Activated T-helper 1 cell treated with Interleukin-2 at 50 U/mL for 16 hours (primary cell): ENCODE measurements at places on chromosomes 5 and 9.

GRCh38 chr5:1538276-1538675 lies 14.5 kb upstream of the LPCAT1 start:
- DNase-seq: no peak

- no peak for DNase-seq
Measured at GRCh38 chr9:137167277-137167746, 2.5 kb downstream of the LRRC26 start.

GRCh38 chr5:72166070-72166979 lies 59.0 kb downstream of the MAP1B start:
- no peak for DNase-seq

DNA sequence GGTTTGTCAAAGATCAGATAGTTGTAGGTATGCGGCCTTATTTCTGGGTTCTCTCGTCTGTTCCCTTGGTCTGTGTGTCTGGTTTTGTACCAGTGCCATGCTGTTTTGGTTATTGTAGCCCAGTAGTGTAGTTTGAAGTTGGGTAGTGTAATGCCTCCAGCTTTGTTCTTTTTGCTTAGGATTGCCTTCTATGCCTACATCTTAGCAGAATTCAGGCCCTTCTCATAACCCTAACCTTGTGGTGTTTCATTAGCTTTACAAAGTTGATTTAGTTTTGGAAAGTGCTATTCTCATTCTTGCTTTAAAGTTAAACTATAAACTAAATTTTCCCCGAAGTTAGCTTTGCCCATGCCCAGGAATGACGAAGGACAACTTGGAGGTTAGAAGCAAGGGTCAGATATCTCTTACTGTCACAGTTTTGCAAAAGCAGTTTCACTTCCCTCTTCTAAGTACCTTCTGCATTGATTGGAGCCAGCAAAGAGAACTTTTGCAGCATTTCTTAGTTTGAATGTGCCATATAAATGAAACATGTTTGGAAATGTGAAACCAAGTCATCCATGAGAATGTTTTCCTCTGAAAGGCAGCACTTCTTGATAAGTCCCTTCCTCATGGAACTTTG lies 274.3 kb upstream of the DMRT1 start:
- DNase-seq: no peak

- DNase-seq: no peak
Measured at GRCh38 chr9:68552700-68553476, 12.2 kb upstream of the TMEM252 start.

- no peak for DNase-seq
Measured at GRCh38 chr9:93875330-93875729, 79.8 kb downstream of the BARX1 start.

DNA sequence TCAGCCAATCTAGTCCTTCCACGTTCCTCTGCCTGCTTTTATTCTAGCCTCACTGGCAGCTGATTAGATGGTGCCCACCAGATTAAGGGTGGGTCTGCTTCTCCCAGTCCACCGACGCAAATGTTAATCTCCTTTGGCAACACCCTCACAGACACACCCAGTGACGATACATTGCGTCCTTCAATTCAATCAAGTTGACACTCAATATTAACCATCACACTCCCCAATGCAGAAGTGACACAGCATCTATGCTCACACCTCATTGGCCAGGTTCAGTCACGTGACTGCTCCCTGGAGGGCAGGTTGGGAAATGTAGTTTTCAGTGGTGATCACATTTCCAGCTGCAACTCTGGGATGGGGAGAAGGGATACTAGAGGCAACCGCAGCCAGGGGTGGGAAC lies 13.0 kb downstream of the SUSD3 start:
- no peak for DNase-seq

DNA sequence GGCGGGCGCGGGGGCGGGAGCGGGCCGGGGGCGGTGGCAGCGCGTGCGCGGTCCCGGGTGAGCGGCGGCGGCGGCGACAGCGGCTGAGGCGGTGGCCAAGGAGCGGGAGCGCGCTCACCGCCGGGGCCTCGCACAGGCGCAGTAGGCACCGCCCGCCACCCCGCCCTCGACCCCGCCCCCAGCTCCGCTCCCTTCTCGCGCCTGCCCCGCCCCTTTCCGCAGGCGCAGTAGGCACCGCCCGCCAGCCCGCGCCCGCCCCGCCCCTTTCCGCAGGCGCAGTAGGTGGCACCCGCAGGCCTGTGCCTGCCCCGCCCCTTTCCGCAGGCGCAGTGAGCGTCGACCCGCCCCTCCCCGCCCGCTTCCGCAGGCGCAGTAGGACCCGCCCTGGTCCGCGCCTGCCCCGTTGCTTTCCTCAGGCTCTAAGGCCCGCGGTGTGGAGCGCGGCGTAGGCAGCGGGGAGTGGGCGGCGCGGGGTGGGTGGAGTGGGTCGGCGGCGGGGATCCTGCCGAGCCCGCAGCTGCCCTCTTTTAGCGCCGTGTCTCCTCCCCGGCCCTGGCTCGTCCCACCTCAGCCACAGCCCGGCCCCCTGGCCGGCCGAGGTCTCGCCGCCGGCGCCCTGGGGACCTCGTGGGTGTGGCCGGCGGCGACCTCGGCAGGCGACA lies at the start of gene CAMSAP1:
CAMSAP1 (minus strand) TSS at position 116 of the 662 bp plus-strand sequence. CDS start 387 bp downstream, outside the sequence.
- DNase-seq: peak; percentile 94

DNA sequence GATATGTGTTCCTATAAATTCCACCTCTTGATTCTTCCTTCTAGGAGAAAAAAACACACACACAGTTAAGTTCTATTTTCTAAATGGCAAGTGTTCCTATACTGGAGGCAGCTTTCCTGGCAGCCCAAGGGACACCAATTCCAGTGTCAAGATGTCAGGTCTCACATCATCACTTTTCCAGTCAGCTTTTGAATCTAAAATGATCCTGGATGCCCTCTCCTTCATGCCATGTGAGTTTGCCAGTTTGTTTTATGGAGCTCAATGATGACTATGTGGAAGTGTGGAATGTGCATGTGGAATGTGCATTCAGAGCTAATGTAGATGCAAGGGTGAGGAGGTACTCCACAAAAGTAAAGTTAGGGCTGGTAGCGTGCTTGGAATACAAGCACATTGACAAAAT lies 269.3 kb upstream of the NMUR2 start:
- DNase-seq: no peak

DNA sequence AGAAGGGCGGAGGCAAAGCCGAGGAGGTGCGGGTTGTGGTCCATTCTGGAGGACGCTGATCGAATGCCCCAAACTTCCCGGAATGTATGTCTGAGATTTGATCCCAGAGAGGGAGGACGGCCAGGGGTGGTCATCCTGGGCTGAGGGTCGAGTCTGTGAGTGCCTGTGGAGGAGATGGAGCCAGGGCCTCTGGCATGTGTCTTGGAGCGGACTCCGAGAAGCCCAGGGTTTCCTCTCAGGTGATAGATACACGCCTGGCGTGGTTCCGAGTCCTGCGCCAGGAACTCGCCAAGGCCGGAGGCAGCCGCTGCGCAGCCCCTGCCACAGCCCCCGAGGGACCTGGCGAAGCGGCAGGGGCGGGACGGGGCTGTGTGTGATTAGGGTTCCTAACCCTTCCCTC lies 363 bp downstream of the ZNF454 start:
- no peak for DNase-seq

- no peak for DNase-seq
Measured at GRCh38 chr5:145856285-145856818, 16.5 kb downstream of the GRXCR2 start.

- DNase-seq: no peak
Measured at GRCh38 chr9:111752455-111752854, 42.3 kb downstream of the SHOC1 start.

DNA sequence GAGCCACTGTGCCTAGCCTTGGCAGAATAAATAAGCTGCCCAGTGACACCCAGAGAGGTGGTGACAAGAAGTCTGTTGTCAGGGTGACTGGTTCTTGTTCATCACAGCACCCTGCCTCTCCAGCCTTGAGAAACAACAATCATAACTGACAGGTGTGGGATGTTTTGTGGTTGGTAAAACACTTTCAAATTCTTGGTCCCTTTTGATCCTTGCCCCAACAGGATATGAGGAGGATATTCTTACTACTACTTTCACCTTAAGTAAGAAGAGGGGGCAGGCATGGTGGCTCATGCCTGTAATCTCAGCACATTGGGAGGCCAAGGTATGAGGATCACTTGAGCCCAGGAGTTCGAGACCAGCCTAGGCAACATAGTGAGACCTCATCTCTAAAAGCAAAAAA lies 14.2 kb upstream of the FRRS1L start:
- DNase-seq: no peak

DNA sequence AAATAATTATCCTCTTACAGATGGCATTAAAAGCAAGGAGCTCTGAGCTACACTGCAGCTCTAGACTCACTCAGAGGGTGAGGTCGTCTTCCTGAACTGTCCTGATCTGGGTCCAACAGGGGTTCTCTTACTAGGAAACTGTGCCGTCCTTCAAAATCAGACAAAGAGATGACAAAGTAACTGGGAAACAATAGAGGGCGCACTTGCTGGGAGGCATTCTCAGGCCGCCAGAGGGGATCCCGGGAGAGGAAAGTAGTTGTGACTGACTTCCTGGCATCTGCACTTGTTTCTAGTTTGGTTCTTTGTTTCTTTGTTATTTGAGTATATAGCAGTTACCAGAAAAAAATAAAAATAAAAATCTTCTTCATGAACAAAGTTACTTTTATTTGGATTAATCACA lies 142.9 kb upstream of the MSX2 start:
- no peak for DNase-seq

DNA sequence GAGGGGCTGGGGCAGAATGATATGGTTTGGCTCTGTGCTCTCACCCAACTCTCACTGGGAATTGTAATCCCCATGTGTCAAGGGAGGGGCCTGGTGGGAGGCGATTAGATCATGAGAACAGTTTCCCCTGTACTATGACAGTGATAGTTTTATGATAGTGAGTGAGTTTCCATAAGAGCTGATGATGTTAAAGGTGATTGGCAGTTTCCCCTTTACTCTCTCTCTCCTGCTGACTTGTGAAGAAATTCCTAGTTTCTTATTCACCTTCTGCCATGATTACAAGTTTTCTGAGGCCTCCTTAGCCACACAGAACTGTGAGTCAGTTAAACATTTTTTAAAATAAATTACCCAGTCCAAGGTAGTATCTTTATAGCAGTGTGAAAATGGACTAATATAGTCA lies 120.4 kb upstream of the CDH9 start:
- DNase-seq: no peak

DNA sequence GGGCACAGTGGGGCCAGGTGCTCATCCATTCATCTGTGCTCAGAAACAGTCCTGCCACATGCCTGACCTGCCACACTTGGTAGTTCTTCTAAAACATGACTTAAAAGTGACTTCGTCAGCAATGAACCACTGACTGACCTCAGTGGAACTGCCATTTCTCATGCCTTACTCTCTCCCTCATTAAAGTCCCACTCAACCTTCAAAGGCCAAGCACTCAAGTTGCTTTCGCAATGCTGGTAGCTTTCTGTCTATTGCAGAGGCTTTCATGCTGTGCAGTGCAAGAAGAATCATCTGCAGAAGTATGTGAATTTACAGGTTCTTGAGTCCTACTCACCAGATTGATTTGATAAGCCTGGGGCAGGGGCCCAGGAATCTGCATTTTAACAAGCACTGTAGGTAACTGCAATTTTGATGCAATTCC lies 23.9 kb downstream of the B4GALT1 start:
- no peak for DNase-seq

DNA sequence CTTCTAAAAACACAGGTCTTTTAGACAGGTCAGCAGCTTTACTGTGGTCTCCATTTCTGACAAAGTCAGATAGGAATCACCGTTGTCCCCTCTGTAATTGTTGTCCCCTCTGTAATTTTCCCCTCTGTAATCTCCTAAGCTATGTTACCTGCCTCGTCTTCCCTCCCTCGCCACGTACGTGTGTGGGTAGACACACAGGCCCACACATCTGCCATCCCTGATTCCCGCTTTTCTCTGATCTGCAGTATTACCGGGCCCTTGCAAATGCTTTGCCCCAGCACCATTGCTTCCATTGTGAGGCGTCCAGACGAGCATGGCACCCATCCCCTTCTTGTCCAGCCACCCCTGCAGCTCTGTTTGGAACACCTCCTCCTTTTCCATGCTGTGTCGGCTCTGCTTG lies 45.0 kb upstream of the POMT1 start:
- no peak for DNase-seq

DNA sequence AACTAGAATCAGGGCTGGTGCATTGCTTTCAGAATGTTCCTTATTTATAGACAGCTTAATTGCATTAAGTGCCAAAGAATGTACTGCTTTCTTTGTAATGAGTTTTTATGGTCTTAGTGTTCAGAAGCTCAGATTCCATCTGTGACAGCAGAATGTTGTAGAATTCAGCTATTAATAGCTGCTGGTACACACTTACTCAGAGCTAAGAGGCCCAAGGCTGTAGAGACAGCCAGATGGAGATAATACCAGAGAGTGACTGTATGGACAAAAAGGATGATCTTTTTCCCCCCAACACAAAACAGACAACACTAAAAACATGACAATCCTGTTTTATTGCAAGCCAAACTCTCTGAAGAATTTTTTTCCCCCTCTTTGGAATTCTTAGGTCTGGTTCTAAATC lies 50.2 kb downstream of the PPP2R2B start:
- DNase-seq: no peak

GRCh38 chr5:67957374-67957773 lies 258.2 kb upstream of the PIK3R1 start:
- no peak for DNase-seq

DNA sequence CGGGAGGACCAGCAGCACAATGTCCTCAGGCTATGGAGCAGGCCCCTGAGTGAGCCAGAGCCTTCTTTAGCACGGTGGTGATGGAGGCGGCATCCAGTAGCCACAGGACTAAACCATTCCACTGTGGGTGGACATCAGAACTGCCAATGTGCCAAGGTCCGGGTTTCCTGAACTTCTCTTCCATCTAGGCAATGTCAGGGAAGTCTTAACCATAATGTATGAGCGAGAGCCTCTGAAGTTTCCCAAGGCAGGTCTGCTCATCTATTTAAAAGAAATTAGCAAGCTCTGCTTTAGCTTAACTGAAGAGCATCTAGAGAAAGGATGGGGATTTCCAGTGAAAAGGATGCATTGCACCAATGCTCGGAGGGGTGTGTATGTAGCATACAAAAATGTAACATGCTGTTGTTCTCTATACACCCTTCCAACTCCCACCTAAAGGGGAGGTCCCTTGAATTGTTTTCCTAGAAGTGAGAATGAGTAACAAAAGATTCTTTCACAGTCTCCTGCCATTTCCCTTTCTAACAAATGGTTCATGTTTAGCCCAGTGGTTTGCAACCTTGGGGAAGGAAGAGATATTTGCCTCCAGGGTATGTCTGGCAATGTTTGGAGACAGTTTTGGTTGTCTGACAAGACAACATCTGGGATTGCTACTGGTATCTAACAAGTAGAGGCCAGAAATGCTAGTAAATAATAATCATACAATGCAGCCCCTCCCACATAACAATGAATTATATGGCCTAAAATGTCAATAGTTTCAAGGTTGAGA lies 6.1 kb upstream of the RXFP3 start:
- no peak for DNase-seq

GRCh38 chr5:74850789-74851425 lies 15.3 kb downstream of the FAM169A start:
- DNase-seq: no peak

GRCh38 chr9:97276310-97276852 lies 31.1 kb upstream of the CCDC180 start:
- DNase-seq: no peak

DNA sequence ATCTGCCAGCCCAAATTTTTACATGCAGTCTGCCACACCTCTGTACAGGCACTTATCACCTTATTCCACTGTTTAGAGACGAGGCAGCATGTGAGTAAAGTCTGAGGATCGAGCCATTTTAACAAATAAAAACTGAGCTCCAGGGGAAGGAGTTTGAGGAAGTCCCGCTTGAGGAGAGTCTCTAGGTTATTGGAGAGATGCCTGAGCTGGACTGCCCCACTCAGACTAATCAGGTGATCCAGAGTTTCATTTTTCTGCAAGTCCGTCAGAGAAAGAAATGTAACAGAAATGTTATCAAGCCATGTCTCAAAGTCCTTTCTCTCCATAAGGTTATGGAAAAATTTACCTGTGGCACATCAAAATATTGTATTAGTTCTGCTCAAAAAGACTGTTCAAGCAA lies 5.3 kb downstream of the FBXW2 start:
- no peak for DNase-seq
